ENCODE measurements at places on chromosomes 7 and 10.

DNA sequence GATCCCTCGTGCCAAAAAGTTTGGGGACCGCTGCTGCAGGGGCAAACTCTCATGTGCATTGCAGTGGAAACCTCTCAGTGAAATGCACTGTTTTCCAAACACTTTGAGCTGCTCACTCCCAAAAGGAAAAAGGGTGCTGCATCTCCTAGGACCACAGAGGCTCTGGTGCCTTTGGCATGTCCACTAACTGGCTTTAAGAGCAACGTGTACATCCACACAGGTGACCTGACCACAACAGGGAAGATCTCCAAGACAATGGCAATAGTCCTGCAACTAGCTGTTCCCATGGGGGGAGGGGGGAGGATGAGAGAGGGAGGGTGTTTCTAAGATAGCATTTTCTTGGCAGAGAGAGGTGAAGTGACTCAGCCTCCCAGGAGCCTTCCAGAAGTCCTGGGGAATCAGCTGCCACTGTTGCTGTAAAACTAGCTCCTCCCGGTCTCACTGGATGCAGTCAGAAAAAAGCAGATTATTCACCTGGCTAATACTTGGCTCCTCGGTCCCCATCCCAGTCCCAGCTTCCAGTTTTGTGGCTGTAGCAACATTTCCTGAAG, 181.7 kb downstream of the HECW1 start:
- no peak for DNase-seq

DNA sequence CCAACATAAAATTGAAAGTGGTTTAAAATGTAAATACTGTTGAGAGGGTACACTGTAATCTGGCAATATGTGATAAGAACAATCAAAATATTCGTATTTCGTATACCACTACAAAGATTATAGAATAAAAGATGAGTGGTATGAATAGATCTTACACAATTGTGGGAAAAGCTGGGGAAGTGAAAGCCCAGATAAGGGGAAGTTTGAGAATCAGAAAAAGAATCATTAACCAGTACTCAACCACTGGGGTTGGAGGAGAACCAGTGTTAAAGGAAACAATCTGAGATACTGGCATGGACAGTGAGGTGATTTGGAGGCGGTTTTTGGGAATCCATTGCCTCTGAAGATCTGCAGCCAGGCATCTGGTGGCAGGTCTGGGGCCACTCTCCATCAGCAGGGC, 59.7 kb upstream of the CDK14 start:
- no peak for DNase-seq

DNA sequence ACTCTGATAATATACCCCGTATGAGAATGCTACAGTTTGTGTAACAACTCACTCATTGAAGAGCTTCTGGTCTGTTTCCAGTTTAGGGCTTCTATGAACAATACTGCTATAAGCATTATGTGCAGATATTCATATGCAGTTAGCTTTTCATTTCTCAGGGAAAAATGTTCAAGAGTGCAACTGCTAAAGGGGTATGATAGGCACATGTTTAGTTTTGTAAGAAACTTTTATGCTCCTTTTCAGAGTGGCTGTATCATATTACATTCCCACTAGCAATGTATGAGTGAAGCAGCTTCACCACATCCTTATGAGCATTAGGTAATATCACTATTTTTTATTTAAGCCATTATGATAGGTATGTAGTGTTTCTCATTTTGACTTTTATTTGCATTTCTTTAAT, 182.6 kb upstream of the CXCL12 start:
- DNase-seq = no peak

- DNase-seq = no peak
These were observed 32.0 kb upstream of the STRIP2 start for GRCh38 chr7:129401967-129402860.

DNA sequence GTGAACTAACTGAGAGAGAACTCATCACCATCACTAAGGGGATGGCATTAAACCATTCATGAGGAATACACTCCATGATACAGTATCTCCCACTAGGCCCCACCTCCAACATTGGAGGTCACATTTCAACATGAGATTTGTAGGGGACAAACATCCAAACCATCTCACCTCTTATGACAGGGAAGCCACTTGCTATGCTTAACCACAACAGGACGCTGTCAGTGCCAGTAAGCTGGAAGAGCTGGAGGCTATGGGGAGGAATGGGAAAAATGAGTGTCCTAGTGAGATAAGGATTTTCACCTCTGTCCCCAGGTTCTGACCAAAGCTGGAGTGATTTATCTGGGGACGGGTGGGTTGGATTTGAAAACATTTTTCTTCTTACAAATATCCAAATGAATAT, 17.6 kb downstream of the PLCE1 start:
- DNase-seq = no peak

- DNase-seq = no peak
These were observed 62.8 kb downstream of the TACC2 start for GRCh38 chr10:122051609-122052385.

- DNase-seq = no peak
These were observed 159.0 kb downstream of the ELFN1 start for GRCh38 chr7:1829111-1829510.

DNA sequence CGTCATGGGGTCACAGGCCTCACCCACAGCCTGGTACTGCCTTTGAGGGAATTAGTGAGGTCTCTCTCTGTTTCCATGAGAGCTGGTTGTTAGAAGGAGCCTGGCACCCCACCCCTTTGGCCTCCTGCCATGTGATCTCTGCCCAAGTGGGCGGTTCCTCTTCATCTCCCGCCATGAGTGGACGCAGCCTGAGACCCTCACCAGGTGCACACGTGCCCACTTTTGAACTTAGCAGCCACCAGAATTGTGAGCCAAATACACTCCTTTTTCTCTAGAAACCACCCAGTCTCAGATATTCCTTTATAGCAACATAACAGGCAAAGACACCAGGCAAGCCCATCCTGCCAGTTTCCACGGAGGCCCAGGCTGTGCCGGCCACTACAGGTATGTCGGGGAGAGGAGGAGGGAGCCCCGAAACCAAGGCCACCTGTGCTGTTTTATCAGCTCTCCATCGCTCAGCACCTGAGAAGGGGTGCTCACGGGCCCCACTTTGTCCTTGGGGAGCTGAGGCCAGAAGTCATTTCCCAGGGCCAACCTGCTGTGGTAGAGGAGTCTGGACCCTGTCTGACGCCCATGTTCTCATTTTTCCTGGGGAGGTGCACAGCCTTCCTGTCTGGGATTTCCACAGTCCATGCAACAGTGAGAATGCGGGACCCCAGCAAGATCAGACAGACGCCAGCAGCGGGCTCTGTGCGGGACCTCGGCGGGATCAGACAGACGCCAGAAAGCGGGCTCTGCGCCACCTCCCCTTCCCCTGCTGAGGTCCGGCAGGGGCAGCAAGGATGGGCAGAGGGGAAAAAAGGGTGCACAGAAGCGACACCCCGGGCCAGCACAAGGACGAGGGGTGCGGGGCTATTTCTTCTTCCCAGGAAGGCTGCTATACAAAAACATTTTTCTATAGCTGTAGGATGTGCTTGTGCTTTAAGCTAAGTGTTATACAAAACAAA, 220.5 kb downstream of the ELFN1 start:
- DNase-seq = no peak

DNA sequence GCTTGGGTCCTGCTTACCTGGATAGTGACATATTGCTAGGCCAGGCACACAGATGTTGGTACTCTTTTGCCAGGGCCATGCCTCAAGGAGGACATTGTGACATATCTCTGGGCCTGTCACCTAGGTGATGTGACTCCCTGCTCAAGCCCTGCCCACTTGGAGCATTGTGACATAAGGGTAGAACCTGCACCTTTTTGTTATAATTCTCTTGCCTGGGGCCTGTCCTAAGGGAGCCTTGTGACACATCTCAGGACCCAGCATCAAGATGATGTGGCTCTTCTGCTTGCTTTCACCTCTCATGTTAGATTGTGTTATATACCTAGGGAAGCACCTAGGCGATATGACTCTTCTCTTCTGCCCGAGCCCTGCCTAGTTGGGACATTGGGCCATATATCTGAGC, 57.4 kb downstream of the ZNF736 start:
- no peak for DNase-seq

DNA sequence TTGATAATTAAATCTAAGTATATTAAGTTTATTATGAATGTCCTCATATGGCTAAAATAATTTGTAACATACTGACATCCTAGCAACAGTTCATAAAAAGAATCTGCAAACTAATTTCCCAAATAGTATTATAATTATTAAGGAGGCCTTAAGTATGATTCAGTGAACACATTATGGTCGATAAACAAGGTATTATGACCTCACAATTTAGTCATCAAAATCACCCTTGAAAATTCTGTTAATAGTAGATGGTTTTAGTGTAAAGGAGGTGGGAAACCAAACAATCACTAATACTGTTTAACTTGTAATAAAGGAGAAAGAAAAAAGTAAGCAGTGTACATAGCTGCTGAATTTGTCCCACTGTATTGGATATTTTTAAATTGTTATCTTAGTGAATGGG, 2.1 kb downstream of the ETV1 start:
- DNase-seq = no peak

- DNase-seq = no peak
These were observed 12.2 kb downstream of the TAS2R60 start for GRCh38 chr7:143455491-143455890.

DNA sequence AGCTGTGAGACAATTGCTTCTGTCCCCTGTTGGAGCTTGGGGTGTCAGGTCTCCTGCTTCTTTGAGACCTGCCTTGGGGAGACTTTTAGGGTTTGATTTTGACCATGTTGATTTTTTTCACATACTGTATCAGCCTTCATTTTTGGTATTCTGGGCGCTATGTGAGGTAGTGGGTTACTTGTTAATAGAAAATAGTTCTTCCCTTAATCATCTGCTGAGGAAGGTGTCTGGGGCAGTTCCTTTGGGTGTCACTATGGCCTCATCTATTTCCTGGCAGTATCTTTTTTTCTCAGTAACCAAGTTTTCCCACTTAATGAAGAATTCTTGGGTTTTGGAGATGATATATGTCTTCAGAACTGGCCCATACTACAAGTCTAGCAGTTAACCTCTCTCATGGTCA, 4.6 kb upstream of the NOLC1 start:
- DNase-seq = no peak

- no peak for DNase-seq
These were observed 285.9 kb downstream of the LRMDA start for GRCh38 chr10:75717126-75717916.

DNA sequence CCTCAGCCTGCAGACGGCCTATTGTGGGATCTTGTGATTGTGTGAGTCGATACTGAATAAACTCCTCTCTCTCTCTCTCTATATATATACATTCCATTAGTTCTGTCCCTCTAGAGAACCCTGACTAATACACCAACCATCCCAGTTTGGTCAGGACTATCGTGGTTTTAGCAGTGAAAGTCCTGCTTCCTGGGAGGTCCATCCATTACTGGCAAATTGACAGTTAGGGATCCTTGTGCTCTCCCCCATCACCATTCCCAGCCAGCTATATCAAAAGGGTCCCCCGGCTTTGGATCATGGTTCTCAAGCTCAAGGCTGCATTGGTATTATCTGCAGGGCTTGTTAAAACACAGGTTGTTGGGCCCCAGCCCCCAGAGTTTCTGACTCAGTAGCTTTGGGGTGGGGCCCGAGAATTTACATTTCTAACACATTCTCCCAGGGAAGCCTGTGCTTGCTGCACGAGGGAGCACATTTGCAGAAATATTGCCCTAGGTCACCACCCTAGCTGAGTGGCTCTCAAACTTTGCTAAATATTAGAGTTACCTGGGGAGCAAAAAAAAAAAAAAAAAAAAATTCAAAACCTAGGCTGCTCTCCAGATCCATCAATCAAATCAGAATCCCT, 899.1 kb upstream of the AUTS2 start:
- DNase-seq = no peak

DNA sequence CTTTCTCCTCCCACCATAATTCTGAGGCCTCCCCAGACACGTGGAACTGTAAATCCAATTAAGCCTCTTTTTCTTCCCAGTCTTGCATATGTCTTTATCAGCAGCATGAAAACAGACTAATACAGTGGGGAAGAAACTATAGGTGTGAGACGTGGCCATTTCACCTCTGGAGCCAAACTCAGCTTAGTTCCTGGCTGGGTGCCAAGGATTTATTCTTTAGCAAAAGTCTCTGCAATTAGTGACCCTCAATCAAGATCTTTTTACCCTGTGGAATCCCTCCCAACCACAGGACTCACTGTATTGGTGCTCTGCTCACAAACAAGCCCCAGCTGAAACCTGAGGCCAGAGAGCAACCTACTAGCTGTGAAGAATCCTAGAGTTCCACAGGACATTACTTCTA, 28.1 kb upstream of the SFTPD start:
- DNase-seq = peak; percentile 2

DNA sequence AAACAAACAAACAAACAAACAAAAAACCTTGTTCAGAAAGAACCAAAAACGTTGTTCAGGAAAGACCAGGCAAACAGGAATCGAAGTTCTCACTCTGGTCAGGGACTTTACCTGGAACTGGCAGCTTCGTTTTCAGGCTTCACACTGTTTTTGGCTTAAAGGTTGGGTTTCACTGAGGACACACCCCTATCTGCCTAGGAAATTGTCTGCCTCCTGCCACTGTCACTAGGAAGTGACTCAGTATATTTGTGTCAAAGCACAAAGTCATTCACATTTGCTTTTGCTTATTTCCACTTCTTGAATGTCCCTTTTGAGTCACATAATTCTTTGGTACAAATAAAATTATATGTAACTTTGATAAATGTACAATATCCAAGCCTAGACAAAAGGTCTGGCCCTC, 37.9 kb downstream of the PNLIPRP3 start:
- no peak for DNase-seq

Measured in NCI-H1105 treated with DMSO at 0.1 percent for 48 hours (cell line).